NCI-H1417 (cell line): ENCODE measurements at places on chromosomes 2 and 18.

- DNase-seq: peak; percentile 42
Observed at GRCh38 chr18:71899707-71900472, 644.3 kb downstream of the CBLN2 start.

DNA sequence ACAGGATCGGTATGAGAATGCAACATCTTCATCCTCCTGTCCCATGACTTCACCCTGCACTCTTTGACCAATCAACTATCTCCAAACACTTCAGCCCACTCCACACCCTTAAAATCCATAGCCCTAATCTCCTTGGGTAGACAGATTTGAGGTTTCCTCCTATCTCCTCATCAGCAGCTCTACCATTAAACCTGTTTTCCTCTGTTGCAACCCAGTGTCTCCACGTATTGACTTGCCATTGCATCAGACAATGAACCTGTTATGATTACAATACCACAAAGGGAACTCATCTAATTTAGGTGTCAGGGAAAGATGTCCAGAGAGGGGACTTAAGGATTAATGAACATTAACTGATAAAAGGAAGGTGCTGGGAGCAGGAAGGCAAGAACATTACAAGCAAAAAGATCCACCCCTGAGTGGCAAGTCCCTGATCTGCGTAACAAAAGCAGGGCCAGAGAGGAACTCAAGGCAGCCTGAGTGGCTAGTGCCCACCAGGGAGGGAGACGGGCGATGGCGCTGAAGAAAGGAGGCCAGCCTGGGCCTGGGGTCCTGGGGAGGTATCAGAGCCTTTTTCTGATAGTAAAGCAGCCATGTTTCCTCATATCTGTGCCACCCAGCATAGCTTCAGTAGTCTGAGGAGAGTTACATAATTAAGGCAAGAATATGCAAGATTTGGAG, 44.6 kb downstream of the AKAIN1 start:
- no peak for DNase-seq

DNA sequence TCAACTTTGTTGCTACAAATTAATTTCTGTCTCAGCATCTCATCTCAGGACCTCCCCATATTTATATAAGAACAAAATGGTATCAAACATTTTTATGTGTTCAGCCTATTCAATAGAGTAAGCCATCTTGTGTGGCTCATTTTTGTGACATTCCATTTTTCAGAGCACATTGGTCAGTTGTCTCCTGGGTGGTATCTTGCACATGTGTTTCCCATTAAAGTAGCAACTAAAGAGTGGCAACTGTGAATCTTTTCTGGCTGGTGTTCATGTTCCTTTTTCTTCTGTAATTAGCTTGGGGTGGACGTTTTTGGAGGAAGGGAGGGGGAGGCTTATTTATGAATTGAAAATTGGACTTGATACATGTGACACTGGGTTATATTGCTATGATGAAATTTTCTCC, 45.4 kb upstream of the EFEMP1 start:
- DNase-seq: no peak

- DNase-seq: no peak
Observed at GRCh38 chr2:1318366-1319009, 94.8 kb upstream of the TPO start.

DNA sequence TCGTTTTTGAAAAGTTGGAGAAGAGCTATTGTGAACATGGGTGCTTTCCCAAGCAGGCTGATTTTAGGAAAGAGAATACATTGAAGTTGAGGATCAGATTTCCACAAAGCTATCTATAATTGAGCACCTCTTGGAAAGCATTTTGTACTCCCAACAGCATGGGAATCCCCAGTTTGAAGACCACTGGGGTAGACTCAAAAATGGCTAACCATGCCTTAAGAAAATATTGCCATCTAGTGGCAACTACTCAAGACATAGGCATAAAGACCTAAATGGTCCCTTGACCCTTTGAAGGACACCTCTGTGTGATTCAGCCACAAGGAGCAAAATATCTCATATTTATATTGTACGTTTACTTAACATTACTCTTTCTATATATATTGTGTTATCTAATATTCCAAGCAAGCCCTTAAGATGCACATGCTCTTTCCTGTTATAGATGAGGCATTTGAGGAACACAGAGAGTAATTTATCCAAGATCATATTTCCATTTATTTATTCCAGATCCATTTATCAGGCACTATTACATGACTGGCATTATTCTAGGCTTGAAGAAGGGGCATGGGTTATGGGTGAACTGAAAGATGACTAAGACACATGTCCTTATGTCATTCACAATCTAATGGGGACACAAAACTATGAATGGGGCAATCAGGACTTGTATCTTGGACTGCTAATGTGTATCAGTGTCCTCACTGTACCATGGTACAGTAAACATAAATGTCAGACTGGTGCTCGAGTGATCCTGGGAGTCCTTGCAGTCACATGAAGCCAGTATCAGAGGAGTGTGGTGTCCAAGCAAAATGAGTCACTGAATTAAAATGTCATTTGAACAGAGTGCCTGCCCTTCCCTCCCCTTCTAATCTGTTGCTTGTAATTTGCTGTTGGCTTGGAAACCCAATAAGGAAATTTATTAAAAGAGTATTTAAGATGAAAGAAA, 121.0 kb upstream of the XPO1 start:
- peak; percentile 67 for DNase-seq

- no peak for DNase-seq
Observed at GRCh38 chr2:226446406-226447001, 353.1 kb downstream of the IRS1 start.

DNA sequence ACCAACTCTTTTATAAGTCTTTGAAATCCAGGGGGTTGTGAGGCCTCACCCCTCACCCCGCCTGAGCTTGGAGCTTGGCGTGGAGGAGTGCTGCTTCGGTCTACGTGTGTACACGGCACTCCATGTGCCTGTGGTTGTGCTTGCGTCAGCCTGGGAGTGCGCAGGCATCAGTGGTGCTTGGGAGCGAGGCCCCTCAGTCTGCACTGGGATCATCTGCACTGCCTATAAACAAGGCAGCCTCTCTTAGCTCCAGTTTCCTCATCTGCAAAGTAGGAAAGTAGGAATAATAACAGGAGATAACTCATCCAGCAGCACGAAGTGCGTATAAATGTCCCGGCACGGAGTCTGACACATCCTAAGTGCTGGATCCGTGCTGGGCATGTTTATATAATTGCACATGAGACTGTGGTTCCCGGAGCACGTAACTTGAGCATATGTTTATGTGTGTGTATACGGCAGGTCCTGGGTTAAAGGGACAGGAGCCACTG, 1.2 kb downstream of the GYPC start:
- DNase-seq: no peak

- no peak for DNase-seq
Observed at GRCh38 chr2:15601681-15602080, 10.0 kb downstream of the DDX1 start.

GRCh38 chr18:56382541-56382940, 255.9 kb downstream of the TXNL1 start:
- no peak for DNase-seq

GRCh38 chr2:368386-368785, 80.5 kb upstream of the ALKAL2 start:
- DNase-seq: no peak

DNA sequence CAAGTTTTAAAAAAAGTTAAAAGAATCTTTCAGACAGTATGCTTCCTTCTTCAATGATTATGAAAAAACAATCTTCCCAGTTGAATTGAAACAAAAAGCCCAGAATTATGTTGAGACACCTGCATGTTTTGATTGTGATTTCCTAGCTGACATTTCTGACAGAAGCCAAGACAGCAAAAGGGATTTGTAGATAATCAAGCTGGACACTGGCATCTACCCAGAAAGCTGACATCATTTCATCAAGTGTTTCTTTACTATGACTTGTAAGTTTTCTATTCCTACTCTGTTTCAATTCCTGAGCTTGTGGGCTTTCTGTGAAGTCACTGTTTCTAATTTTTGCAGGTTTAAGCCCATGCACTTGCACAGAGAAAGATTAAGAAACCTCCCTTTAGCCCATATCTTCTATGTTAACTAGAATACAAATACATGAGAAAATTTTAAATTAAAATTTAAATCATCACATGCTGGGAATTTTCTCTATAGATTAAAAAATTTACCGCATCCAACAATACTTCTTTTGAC, 82.9 kb upstream of the CCDC85A start:
- DNase-seq: no peak

DNA sequence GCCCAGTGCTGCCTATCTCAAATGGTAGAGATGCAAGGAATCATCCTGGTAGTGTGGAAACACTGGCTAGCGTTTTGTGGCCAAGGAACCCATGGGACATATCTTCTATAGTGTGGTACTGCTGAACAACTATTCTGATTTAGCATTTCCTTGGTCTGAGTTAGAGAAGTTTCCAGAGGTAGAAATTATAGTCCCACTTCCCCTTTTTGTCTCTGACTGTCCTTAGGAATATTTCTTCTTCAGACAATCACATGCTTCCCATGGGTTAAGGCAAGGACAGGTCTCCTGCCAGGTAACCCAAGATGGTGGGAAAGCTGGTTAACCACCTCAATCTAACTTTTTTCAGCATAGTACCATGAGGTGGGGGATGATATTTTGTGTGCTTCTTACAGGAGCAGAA, 729.5 kb upstream of the LRRTM4 start:
- DNase-seq: no peak

GRCh38 chr18:74292541-74292858, 737 bp upstream of the CYB5A start:
- DNase-seq: no peak

DNA sequence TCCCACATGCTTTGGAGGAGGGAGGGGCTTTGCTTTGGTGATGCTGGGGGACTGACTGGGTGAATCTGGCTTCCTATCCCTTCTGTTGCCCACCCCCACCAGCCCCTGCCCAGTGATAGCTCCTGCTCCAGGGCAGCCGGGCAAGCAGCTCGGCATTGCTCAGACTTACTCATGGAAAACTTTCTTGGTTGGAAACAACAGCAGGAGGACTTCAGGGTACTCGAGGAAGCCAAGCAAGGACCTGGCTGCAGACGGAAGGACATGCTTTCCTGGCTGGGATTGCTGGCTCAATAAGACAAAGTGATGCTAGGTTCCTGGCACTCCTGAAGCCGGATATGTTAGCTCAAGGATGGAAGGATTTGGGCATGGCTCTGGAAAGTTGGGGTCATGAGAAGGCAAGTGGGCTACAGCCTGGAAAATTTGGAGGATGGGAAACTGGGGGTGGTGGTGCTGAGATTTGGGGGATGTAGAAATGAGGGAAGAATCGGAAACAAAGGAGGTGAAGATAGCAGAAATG, 3.1 kb downstream of the SPEG start:
- no peak for DNase-seq

- no peak for DNase-seq
Observed at GRCh38 chr2:156191527-156191926, 141.0 kb downstream of the NR4A2 start.

DNA sequence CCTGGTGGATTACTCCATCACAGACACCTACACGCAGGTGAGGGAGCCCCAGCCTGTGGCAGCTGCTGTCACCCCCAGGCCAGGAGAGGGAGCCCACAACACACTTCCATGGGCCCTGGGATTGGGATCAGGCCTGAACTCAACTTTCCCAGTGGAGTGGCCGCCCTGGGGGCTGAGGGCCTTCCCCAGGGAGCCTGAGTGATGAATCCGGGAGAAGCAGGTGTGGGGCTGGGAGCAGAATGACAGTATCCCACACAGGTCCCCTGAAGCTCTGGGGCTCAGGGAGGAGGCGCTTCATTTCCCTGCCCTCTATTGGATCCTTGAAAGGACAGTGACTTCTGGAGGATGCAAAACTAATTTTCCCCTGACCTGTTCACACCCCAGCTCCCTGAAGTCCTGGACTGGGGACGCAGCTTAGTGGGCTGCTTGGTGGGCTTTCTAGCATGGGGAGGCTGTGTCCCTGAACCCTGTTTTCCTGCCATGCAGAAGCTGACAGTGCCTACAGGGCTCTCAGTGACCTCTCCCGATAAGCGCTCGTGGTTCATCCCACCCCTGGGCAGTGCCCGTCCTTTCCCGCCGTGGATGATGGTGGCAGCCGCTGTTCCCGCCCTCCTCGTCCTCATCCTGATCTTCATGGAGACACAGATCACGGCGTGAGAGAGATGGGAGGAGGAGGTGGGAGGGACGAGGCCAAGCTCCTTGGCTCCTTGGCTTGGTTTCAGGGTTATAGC, 11.0 kb downstream of the SLC4A3 start:
- DNase-seq: no peak

GRCh38 chr2:171814883-171815282, 79.2 kb downstream of the SLC25A12 start:
- DNase-seq: no peak

GRCh38 chr2:101807242-101807641, 109.7 kb downstream of the MAP4K4 start:
- DNase-seq: no peak

DNA sequence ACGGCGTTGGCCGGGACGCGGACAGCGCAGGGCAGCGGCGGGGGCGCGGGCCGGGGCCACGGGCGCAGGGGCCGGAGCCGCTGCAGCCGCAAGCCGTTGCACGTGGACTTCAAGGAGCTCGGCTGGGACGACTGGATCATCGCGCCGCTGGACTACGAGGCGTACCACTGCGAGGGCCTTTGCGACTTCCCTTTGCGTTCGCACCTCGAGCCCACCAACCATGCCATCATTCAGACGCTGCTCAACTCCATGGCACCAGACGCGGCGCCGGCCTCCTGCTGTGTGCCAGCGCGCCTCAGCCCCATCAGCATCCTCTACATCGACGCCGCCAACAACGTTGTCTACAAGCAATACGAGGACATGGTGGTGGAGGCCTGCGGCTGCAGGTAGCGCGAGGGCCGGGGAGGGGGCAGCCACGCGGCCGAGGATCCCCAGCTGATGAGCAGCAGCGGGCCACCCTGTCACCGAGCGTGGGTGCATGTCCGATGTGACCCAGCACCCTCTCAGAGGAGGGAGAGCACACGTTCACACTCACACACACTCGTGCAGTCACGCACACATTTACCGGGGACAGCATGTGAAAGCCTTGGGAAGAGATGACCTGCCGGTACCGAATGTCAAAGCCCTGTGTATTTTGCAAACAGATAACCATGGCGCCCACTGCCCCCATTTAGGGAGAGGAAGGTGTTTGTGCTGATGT, 4.2 kb downstream of the GDF7 start:
- DNase-seq: no peak

GRCh38 chr2:202426751-202427150, 50.6 kb downstream of the BMPR2 start:
- DNase-seq: no peak

GRCh38 chr2:42792583-42793333, at the start of gene HAAO:
HAAO (minus strand) TSS chr2:42792583; CDS start chr2:42792536, 47 bp downstream.
- no peak for DNase-seq
